Natural killer cell (primary cell): ENCODE measurements at places on chromosomes 7 and 10. TPM values are rescaled to one million over a fixed set of nuclear protein-coding genes. Genes with fewer than 3 reads are reported as not detected.

DNA sequence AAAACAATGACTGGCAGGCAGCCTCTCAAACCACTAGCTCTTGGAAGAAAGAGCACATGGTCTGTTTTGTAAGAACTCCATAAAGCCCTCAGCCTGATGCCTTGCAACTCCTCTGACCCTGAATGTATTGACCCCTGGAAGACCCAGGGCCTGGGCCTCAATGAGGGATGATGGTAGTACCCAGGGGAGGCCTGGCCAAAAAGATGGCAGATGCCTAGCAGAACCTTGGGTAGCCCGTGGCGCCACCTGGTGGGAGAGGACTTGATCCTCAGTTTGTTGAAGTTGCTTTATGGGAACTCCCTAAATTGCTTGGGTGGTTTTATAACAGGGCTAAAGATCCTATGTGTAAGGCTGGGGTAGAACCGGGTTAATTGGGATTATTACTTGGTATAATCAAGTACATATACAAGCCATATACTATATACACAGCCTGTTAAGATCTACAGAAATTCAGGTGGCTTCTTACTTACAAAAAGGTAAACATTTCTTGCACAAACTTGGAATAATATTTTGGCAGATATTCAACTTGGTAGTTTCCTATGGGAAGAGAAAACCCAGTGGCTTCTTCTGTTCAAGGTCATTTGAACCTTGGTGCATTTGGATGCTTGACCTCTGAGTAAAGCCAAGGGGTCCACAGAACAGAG is 95.8 kb upstream of the CACUL1 start:
- no peaks in the 10 kb centered on the region for H3K27me3 ChIP-seq
- peak; percentile 67 for DNase-seq
- H3K4me3 ChIP-seq: no peak overlapping the region
- H3K27ac ChIP-seq: no peak overlapping the region
- H3K36me3 ChIP-seq: no peaks in the 10 kb centered on the region
- H3K4me1 ChIP-seq: no peaks in the 10 kb centered on the region

GRCh38 chr10:69801094-69801433 is 642 bp upstream of the COL13A1 start:
- H3K36me3 ChIP-seq: no peaks in the 10 kb centered on the region
- H3K27ac ChIP-seq: no peak overlapping the region

HYAL4 gene
- not detected for total RNA-seq

- H3K27me3 ChIP-seq: no peaks in the 10 kb centered on the region
- no peak overlapping the region for H3K4me3 ChIP-seq
- no peak overlapping the region for H3K27ac ChIP-seq
- DNase-seq: no peak
These were observed 52.0 kb downstream of the JAZF1 start for GRCh38 chr7:28128608-28129007.

DNA sequence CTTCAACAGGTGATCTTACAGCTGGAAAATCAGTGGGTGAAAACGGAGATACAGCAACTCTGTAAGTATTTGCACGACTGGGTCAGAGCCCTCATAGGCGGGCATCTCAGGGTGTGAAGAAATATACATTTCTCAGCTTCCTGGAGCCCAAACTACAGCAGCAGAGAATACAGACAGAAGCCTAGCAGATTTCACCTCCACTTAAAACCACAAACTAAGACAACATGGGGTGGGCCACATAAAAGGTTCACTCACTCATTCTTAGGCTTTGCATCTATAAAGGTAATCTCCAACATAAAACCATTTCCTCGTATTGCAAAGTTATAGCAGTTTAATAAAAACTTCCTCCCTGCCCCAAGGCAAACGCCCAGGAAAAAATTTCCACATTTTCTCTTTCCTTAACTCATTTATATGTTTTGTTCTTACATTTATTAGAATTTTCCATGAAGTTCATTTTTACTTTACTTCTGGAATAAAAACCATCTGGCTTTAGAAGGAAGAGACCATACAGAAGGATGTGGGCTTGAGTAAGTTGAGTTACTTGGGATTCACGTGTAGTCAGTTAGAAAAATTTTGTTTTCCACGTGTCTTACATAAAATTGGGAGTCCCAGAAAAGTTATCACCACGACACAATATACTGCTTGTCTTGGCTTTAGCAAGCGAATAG is 327.1 kb downstream of the FRMD4A start:
- no peak overlapping the region for H3K4me3 ChIP-seq
- no peak overlapping the region for H3K27ac ChIP-seq
- peaks cover 4% of the 10 kb centered on the region for H3K4me1 ChIP-seq
- H3K27me3 ChIP-seq: no peaks in the 10 kb centered on the region

ACBD7 gene
- 0.48 TPM for total RNA-seq

GRCh38 chr7:64429232-64429631 is 115.5 kb downstream of the ZNF736 start:
- H3K36me3 ChIP-seq: no peaks in the 10 kb centered on the region
- no peaks in the 10 kb centered on the region for H3K27me3 ChIP-seq
- no peak overlapping the region for H3K4me3 ChIP-seq
- no peaks in the 10 kb centered on the region for H3K4me1 ChIP-seq
- H3K27ac ChIP-seq: no peak overlapping the region

DNA sequence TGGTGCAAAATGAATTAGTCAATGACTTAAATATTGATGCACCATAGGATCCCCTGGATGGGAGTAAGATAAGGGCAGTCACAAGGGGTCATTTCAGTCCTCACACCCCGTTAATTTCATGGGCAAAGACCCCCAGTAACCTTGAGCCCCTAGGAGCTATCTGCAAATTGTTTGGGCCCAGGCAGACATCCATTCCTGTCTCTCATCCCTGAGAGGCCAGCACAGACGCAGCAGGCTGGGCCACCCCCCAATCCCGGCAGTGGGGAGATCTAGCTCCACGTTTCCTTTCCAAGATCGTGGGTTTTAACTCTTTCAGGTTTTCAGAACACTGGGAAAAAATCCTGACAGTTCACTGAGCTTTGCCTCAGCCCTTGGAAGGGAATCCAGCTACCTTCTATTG is 40.1 kb downstream of the PNLIPRP2 start:
- H3K4me3 ChIP-seq: no peak overlapping the region
- no peaks in the 10 kb centered on the region for H3K36me3 ChIP-seq
- H3K27me3 ChIP-seq: no peaks in the 10 kb centered on the region

- H3K4me1 ChIP-seq: no peaks in the 10 kb centered on the region
- H3K27me3 ChIP-seq: no peaks in the 10 kb centered on the region
- no peak overlapping the region for H3K27ac ChIP-seq
- no peak for DNase-seq
- H3K36me3 ChIP-seq: no peaks in the 10 kb centered on the region
- H3K4me3 ChIP-seq: no peak overlapping the region
These were observed 89.9 kb downstream of the ADCY1 start for GRCh38 chr7:45663965-45664633.

DNA sequence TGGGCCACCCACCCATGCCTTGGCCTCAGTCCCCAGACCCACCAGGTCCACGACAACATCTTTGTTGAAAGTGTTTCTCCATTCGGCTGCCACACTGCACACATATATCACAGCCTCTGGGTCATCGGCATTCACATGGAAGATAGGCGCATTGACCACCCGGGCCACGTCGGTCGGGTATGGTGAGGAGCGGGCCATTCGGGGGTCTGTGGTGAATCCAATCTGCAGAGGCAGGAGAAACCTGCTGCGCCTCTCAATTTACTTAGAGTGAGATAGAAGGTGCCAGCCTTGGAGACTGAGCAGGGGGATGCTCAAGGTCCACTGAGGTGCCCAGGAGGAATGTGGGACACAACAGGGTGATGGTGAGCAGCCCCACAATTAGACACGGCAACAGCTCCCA is 16.4 kb downstream of the OGDHL start:
- H3K36me3 ChIP-seq: no peaks in the 10 kb centered on the region
- H3K27ac ChIP-seq: no peak overlapping the region
- H3K27me3 ChIP-seq: no peaks in the 10 kb centered on the region
- DNase-seq: no peak
- no peaks in the 10 kb centered on the region for H3K4me1 ChIP-seq

DNA sequence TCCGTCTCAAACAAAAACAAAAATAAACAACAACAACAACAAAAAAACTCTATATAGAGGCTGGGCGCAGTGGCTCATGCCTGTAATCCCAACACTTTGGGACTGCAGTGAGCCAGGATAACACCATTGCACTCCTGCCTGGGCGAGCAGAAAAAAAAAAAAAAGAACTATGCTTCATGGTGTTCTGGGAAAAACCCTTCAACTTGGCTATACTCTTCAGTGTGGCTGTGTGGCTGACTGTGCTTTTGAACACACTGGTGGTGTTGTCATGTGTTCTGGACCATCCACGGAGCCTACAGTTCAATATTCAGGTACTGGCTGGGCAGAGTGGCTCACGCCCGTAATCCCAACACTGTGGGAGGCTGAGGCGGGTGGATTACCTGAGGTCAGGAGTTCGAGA is 26.5 kb downstream of the SNX8 start:
- no peaks in the 10 kb centered on the region for H3K27me3 ChIP-seq
- H3K36me3 ChIP-seq: no peaks in the 10 kb centered on the region
- peak overlapping the region; percentile 27 for H3K27ac ChIP-seq
- H3K4me3 ChIP-seq: no peak overlapping the region

BTBD16 gene
- not detected for total RNA-seq

GRCh38 chr7:135159359-135160085 is 11.0 kb downstream of the CYREN start:
- peak overlapping the region; percentile 15 for H3K27ac ChIP-seq
- H3K4me3 ChIP-seq: no peak overlapping the region
- H3K27me3 ChIP-seq: no peaks in the 10 kb centered on the region
- no peak for DNase-seq
- peaks cover 37% of the 10 kb centered on the region for H3K4me1 ChIP-seq
- peaks cover 9% of the 10 kb centered on the region for H3K36me3 ChIP-seq

DNA sequence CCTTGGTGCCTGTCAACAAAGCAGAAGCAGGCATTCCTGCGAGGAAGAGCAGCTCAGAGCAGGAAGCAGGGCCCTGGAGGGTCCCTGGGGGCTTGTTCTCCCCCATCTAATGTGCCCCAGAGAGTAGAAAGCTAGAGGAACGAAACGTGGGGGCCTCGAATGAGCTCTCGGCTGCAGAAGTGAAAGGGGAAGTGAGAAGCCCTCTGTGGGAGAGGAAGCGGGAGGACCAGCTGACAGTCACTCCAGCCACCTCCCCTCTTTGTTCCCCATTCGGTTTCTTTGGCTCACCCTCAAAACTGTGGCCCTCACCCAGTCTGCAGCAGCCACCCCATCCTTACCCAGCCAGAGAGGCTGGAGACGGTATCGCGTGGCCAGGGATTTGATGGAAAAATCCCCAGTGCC is 25.0 kb downstream of the C10orf105 start:
- no peak overlapping the region for H3K4me3 ChIP-seq
- no peaks in the 10 kb centered on the region for H3K27me3 ChIP-seq
- DNase-seq: no peak
- peak overlapping the region; percentile 47 for H3K27ac ChIP-seq
- H3K4me1 ChIP-seq: peaks cover 61% of the 10 kb centered on the region
- H3K36me3 ChIP-seq: no peaks in the 10 kb centered on the region

GRCh38 chr7:138000081-138000701 is 1.7 kb downstream of the CREB3L2 start:
- no peaks in the 10 kb centered on the region for H3K27me3 ChIP-seq
- peak; percentile 11 for DNase-seq
- no peak overlapping the region for H3K27ac ChIP-seq

C1QL3 gene
- total RNA-seq: not detected

ADRA2A gene
- not detected for total RNA-seq

GRCh38 chr10:29199339-29199738 is 89.5 kb upstream of the LYZL1 start:
- no peaks in the 10 kb centered on the region for H3K4me1 ChIP-seq
- no peak overlapping the region for H3K27ac ChIP-seq
- H3K36me3 ChIP-seq: no peaks in the 10 kb centered on the region
